ENCODE measurements at places on chromosomes 12 and 14.

DNA sequence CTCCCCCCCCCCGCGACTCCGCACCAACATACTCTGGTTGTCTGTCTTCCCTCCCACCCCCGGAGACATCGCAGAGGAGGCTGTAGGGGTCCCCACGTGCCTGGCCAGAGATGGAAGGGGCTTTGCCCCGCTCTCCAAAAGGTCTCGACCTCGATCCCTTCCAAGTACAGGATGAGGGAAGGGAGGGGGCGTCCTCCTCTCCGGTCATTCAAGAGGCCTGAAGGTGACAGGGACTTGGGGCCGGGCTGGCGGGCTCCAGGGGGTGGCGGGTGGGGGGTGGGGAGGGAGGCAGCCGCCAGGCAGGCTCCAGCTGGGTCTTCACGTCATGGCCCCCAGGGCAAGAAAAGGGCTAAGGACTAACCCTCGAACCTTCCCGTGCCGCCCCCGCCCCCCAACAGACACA is 15.1 kb downstream of the TBX3 start:
- DNase-seq, result no peak

GRCh38 chr14:60090864-60091519 is 731 bp upstream of the PCNX4 start:
- no peak for DNase-seq

- peak; percentile 93 for DNase-seq
Measured at GRCh38 chr12:53770281-53770680, 18.5 kb upstream of the CISTR start.

- DNase-seq, result no peak
Measured at GRCh38 chr14:88611878-88612277, 49.0 kb downstream of the ZC3H14 start.

DNA sequence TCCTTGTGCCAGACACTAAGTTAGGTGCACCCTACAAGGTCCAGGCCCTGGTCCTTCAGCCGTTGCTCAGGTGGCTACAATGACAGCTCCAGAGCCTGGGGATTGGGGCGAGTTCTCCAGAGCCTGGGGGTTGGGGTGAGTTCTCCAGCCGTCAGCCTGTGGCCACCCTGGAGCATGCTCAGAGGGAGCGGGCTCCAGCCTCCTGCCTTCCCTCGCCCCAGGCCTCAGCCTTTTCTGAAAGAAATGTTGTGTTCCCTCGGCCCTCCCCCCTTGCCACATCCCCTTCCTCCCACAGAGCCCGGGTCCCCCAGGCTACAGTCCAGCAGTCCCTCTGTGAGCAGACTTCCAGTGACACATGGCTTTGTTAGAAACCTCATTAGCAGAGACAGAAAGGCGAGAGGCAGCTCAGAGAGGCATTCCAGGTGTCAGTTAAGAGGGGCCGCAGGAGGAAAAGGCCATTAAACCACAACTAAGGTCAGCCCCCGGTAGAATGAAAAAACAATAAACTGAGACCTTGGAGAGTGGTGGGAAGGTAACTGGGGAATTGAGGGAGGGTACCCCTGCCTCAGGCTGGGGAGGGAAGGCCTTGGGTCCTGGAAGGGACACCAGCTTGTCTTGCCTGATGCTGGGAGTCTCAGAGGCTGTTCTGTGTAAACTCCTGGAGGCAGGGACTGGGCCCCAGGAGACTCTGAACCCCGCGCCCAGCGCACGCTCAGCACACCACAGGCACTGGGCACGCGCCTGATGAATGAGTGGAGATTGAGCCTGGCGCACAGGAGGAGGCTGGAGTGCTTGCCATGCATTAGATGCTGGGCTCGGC is 23.1 kb upstream of the COL2A1 start:
- no peak for DNase-seq
